ENCODE measurements at places on chromosomes 12 and 14. TPM values are rescaled to one million over a fixed set of nuclear protein-coding genes. Genes with fewer than 3 reads are reported as not detected.

DNA sequence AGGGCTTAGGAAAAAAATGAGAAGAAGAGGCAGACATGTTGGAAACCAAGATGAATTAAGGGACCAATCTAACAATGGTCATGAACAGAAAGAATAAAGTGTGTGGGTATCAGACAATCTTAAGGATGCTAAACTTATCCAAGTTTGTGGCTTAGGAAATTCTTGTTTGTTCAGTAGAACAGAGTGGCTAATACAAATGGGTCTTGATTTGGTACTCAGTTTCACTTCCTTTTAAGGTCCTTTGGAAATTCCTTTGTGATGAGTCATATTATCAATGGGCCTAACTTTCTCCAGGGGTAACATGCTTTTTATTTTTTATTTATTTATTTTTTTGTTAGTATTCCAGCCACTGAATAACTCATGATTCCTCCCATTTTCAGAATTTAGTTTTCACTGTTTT, 1154.7 kb upstream of the FLRT2 start:
- DNase-seq: no peak

GRCh38 chr14:20978687-20979086, 11.1 kb upstream of the METTL17 start:
- DNase-seq: no peak

GRCh38 chr12:12180575-12180974, 86.3 kb downstream of the LRP6 start:
- no peak for DNase-seq

Gene GPRC5D
- 1.3 TPM for polyA plus RNA-seq

GRCh38 chr14:55103971-55104954, 24.8 kb upstream of the LGALS3 start:
- no peak for DNase-seq

- DNase-seq: no peak
Observed at GRCh38 chr12:78120866-78121560, 290.3 kb downstream of the NAV3 start.

Gene WDHD1
- polyA plus RNA-seq: 18.4 TPM

DNA sequence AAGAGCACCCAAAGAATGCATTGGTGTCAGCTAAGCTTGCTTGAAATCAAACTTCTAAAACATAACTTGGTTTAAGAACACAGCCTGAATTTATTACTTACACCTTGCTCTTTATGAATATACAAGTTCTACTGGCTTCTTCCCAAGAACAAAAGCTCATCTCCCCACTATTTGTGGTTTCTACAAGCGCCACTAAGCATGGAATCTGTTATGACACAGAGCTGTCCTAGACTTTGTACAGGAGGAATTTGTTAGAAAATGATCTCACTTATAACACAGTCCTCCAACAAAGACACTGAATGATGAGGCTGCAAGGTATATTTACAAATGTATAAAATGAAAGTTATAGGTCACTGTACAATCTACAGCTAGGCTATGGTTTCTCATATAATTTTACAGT, 452.1 kb downstream of the BCAT1 start:
- no peak for DNase-seq

Gene MUCL1
- polyA plus RNA-seq: not detected

DNA sequence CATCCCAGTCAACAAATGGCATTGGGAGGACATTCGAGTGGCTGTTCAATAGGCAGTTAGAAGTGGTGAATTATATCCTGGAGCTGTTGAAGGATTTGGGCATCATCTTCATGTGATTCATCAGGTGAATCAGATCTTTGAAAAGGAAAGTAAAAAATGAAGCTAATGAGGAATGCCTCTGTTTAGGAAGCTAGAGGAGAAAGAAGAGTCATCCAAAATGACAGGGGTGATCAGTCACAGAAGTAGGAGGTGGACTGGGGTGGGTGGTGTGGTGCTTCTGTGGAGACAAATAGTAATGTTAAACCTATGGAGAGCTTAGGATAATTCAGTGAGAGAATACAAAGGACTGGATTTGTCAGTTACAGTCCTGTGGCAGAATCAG, 32.7 kb downstream of the DIP2B start:
- no peak for DNase-seq

GRCh38 chr14:96126339-96126782, 78.3 kb upstream of the BDKRB2 start:
- DNase-seq: no peak

- DNase-seq: no peak
Observed at GRCh38 chr14:98931911-98932310, 340.1 kb downstream of the BCL11B start.

GRCh38 chr12:130988261-130988660, 34.6 kb downstream of the ADGRD1 start:
- DNase-seq: no peak

DNA sequence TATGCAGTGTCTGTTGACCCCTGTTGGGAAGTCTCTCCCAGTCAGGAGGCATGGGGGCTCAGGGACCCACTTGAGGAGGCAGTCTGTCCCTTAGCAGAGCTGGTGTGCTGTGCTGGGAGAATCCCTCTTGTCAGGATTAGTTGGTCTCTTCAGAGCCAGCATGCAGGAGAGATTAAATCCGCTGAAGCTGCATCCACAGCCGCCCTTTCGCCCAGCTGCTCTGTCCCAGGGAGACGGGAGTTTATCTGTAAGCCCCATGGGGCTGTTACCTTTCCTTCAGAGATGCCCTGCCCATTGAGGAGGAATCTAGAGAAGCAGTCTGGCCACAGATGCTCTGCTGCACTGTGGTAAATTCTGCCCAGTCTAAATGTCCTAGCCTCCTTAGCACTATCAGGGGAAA, 13.1 kb upstream of the KLRC1 start:
- no peak for DNase-seq

Gene BAG5
- polyA plus RNA-seq: 28.9 TPM

GRCh38 chr12:115620816-115621215, 656.7 kb downstream of the MED13L start:
- no peak for DNase-seq

DNA sequence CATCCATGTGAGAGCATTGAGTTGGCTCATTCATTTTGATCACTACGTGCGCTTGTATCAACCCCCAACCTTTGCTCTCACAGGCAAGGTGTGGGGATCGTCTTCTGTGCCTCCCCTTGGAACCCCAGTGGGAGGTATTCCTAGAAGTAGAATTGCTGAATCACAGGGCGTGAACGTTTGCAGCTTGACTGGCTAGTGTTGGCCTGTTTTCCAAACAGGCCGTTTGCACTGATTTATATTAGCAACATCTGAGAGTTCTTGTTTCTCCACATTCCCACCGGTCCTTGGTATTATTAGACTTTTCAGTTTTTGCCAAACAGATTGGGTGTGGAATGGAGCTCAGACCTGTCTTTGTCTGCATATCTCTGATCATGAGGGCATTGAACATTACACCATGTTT, 288.6 kb upstream of the PWP1 start:
- DNase-seq: no peak

Gene C12orf42
- polyA plus RNA-seq: 0.07 TPM

- DNase-seq: no peak
Observed at GRCh38 chr14:81231540-81231939, 10.8 kb upstream of the GTF2A1 start.

DNA sequence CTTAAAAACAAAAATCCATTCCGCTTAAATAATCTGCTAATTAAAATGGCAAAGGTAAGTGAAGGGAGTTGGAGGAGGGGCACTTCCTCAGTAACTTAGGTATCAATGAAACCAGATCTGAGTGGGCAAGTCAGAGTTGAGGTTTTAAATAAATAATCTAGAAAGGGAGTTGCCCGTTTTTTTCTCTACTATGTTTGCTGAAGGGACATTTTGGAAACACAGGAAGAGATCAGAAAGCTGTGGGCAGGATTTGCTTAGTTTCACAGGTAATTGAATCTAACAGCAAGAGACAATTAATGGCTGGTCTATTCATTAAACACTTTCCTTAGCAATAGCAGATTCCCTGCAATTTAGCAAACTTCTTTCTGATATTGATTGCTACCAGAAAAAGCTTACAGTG, 186.0 kb upstream of the ABCD2 start:
- peak; percentile 28 for DNase-seq

DNA sequence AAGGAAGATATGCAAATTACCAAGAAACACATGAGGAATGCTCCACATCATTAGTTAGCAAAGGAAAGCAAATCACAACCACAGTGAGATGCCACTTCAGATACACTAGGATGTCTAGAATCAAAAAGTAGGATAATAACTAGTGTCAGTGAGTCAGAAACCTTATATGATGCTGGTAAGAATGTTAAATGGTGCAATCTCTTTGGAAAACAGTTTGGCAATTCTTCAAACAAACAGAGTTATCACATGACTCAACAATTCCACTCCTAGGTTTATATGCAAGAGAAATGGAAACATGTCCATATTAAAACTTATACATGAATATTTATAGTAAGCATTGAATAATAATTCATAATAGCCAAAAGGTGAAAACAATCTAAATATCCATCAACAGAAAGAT, 220.9 kb downstream of the FOXG1 start:
- DNase-seq: no peak

- DNase-seq: no peak
Observed at GRCh38 chr12:17151917-17152316, 546.0 kb upstream of the LMO3 start.

Gene TNS2
- 102 TPM for polyA plus RNA-seq

- no peak for DNase-seq
Observed at GRCh38 chr14:103724116-103724515, 8.5 kb downstream of the ZFYVE21 start.

DNA sequence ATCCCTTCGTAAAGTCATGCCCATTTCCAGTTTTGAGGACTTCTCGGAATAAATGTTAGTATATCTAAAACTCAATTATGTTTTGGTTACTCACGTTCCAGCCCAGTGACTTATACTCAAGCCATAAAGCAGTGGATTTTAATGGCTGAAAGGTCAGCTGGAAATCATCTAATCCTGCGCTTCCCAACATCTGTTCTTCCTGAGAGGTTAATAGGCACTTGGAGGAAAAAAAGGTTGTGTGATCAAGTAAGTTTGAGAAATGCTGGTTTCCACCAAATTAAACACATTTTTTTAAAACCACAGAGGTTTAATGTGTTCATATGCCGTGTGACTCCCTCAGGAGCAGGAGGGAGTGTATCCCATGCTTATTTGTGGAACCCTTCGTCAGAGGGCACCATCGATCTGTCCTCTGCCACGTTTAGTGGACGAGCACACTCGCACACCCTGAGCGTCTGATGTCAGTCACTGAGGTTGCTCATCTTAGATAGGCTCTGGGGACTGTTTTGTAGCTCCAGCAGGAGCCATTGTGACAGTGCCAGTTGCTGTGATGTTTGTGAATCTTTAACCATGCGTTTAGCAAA, 41.4 kb downstream of the FBXL14 start:
- no peak for DNase-seq

- no peak for DNase-seq
Observed at GRCh38 chr12:7666595-7666994, 887 bp upstream of the APOBEC1 start.

GRCh38 chr14:53695692-53696214, 260.9 kb downstream of the BMP4 start:
- no peak for DNase-seq

DNA sequence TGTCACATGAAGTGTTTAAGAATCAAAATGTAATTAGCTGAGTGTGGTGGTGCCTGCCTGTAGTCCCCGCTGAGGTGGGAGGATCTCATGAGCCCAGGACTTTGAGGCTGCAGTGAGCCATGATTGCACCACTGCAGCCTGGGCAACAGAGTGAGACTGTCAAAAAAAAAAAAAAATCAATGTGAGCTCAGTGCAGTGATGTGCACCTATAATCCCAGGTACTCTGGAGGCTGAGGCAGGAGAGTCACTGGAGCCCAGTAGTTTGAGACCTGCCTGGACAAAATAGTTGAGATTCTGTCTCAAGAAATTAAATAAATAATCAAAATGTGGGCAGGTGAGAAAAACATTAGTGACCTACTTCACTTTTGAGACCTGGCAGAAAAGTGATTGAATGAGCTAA, 140.0 kb downstream of the MON2 start:
- DNase-seq: no peak

GRCh38 chr12:65838330-65838976, 14.2 kb downstream of the HMGA2 start:
- DNase-seq: no peak

Gene MAP3K9
- 3.8 TPM for polyA plus RNA-seq

Gene AKAP6
- polyA plus RNA-seq: 4.6 TPM

GRCh38 chr12:131775392-131776236, 52.6 kb upstream of the MMP17 start:
- no peak for DNase-seq

GRCh38 chr12:64065881-64066451, 156.1 kb downstream of the KICS2 start:
- no peak for DNase-seq

GRCh38 chr14:69259168-69259526, 811 bp upstream of the GALNT16 start:
- DNase-seq: no peak

- no peak for DNase-seq
Observed at GRCh38 chr12:111732786-111733185, 33.9 kb upstream of the ALDH2 start.

DNA sequence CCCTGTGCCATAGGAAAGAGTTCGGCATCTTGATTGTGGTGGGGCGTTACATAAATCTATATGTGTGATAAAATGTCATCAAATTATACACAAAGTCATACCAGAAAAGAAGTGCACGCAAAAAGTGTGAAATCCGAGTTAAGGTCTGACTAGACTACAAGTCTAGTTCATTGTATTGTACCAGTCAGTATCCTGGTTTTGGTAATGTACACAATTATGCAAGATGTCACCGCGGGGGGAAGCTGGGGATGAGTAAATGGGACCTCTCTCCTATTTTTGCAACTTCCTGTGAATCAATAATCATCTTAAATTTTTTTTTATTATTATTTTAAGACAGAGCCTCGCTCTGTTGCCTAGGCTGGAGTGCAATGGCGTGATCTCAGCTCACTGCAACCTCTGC, 43.2 kb upstream of the BCL11B start:
- DNase-seq: no peak

Gene SLC2A14
- polyA plus RNA-seq: 0.25 TPM

- DNase-seq: no peak
Observed at GRCh38 chr14:24416932-24417619, 12.4 kb downstream of the CBLN3 start.

DNA sequence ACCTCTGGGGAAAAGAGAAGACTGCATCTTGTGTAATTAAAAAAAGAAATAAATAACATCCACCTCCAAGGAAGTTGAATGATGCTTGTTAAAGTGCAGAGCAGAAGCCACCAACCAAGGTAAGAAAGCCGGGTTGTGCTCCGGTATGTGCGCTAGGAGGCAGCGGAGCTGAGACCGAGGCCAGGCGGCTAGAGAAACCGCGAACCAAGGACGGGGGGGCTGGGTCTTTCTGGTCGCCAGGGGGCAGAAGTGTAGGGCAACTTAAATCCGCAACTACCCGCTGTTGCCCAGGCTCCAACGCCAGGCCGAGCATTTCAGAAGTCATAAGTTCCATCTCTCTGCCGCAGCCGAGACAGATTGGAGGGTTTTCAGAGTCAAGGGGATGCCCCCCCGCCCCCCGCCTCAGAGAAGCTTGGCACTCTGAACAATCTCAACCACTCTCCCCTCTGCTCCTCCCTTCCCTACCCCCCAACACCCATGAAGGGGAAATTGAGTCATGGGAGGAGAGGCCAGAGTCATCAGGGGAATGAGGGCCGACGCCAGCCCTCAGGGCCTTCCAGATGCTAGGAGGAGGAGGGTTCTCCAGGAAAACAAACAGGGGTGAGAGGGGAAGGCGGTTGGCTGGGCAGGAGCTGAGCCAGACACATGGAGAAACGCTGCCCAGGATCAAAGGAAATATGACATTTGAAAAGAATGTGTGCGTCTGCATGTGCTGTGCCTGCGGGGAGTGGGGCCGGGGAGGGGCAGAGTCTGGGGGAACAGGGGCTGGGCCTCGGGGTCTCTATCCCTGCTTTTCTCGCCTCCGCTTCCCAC, 2.2 kb upstream of the NFATC4 start:
- peak; percentile 91 for DNase-seq
